Endothelial cell of coronary artery (primary cell): ENCODE measurements at places on chromosomes 16 and 17. TPM values are rescaled to one million over a fixed set of nuclear protein-coding genes. Genes with fewer than 3 reads are reported as not detected.

The ADAM11 gene
- 0.19 and 0.36 TPM in 2 replicates for total RNA-seq

The KRTAP9-6 gene
- not detected in 2 replicates for total RNA-seq

The PRDM7 gene
- total RNA-seq, result not detected in 2 replicates

The PIMREG gene
- 8.8 and 20.2 TPM in 2 replicates for total RNA-seq

The SLC52A1 gene
- under 0.01 and 0.09 TPM in 2 replicates for total RNA-seq

The LPO gene
- not detected in 2 replicates for total RNA-seq

The IKZF3 gene
- total RNA-seq, result not detected in 2 replicates

The CLDN9 gene
- total RNA-seq, result not detected in 2 replicates

The ACSM3 gene
- 0.19 and 2.7 TPM in 2 replicates for total RNA-seq

The KRTAP4-3 gene
- not detected in 2 replicates for total RNA-seq

The PMFBP1 gene
- 0.38 and 0.63 TPM in 2 replicates for total RNA-seq

The EFCAB13 gene
- 4.0 and 6.0 TPM in 2 replicates for total RNA-seq

The SEZ6L2 gene
- total RNA-seq, result 1.2 and 3.7 TPM in 2 replicates

The IRF8 gene
- under 0.01 TPM in 1 of 2 replicates, not detected in the other for total RNA-seq

The FNDC8 gene
- not detected in 2 replicates for total RNA-seq

The CLEC19A gene
- not detected in 2 replicates for total RNA-seq

The TEKT5 gene
- total RNA-seq, result not detected in 2 replicates
